NCI-H2171 treated with DMSO at 0.1 percent for 48 hours (cell line): ENCODE measurements at places on chromosomes 2 and 18.

- DNase-seq: no peak
These were observed 224.5 kb downstream of the CYP26B1 start for GRCh38 chr2:71923143-71923525.

GRCh38 chr2:30514134-30514847, 67.2 kb downstream of the LCLAT1 start:
- peak; percentile 33 for DNase-seq

DNA sequence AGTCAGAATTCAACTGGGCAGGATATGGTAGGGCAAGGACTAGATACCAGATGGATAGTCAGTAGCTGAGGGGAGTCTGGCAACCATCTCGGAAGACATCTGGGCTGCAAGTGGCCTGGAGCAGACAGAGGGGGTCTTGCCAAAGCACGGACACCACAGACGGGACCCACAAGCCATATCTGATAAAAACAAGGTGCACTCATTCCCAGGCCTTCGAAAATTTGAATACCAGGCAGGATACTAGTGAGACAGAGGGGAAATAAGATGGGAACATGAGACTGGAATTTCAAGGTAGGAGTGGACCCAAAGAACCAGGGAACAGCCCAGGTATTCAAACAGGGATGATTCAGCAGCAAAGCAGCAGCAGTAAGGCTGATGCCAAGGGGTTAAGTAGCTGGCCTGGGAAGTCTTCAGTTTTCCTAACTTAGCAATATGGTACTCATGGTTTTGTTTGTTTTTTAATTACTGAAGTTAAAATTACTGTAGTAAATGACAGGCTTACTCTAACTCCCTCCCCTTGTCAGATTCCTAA, 144.9 kb upstream of the NCKAP5 start:
- DNase-seq: no peak

- no peak for DNase-seq
These were observed 24.3 kb upstream of the STAT1 start for GRCh38 chr2:191038241-191038725.

DNA sequence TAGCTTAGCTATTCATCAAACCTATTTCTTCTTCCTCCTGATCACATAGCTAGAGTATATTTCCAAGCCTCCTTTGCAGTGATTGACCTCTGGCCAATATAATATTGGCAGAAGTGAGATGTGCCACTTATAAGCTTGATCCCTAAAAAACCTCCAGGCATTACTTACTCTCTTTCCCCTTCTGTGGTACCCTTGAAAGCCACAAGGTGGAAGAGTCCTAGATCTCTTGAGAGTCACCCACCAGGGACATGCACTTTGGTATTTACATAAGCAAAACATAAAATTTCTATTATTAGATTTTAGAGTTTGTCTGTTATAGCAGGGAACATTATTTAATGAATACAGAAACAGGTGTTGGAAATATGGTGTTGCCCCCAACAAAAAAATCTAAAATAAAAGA, 112.0 kb downstream of the EXOC6B start:
- DNase-seq: no peak

GRCh38 chr2:233107831-233108300, 47.7 kb downstream of the INPP5D start:
- DNase-seq: no peak

GRCh38 chr2:34178482-34178881, 579.4 kb upstream of the FAM98A start:
- no peak for DNase-seq

DNA sequence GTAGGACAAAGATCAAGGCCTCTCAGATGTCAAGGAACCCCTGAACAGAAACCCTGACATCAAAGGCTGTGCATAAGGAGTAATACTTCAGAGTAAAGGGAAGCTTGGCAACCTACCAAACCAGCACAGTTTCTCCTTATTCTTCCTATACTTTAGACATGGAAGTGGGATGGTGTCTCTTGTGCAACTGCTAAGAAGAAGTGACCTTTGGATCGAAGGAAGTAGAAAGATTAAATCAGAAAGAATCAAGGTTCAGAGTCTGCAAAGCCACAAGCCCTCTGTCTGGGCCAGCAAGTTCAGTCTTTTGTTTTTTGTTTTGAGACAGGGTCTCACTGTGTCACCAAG, 66.2 kb upstream of the SLC39A10 start:
- DNase-seq: no peak

DNA sequence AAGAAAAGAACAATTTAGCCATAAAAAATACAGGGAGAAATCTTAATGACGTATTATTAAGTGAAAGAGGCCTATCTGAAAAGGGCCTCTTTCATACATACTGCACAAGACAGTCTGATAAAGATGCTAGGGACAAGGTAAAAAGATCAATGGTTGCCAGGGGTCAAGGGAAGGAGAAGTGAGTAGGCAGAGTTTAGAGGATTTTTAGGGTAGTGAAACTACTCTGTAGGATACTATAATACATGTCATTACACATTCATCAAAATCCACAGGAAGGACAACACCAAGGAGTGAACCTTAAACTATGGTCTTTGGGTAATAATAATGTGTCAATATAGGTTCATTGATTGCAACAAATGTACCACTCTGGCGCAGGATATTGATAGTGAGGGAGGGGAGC, 289.3 kb downstream of the FSIP2 start:
- DNase-seq: no peak

- peak; percentile 13 for DNase-seq
These were observed 175.3 kb downstream of the INHBB start for GRCh38 chr2:120520929-120521912.

DNA sequence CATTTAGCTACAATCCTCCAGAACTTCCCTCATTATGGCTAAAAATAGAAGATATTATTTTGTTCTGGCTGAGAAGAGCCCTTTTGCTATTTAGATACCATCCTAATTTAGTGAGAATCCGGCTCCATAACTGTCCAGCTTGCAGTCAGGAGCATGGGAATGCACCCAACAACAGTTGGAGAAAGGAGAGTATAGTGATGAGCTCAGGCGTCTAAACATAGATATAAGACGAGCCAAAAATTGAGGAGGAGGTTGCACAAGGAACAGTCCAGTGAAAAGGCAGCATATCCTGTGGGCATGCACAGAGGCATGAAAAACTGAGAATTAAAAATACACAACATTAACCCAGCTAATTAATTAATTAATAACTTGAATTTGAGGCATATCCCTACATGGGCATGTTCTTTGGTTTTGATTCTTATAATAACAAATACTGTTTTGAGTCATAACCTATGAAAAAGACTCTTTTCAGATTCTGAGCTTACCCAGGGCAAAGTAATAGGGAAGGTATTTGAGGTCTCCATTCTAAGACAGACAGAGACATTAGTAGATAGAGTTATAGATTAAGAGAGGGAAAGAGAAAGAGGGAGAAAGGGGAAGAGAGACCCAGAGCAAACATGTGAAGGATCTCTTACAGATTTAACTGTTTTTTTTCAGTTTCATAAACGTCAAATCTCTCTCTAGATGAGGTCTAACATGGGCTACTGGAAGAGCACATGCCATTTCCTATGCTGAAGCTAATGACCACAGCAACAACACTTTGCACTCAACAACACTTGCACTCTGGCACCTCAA, 311.2 kb downstream of the OSR1 start:
- no peak for DNase-seq
